Esophagus muscularis mucosa (tissue), 4 donors: ENCODE measurements at places on chromosomes 12 and 14. TPM values are rescaled to one million over a fixed set of nuclear protein-coding genes. Genes with fewer than 3 reads are reported as not detected.

PTPRO gene
- total RNA-seq = 5.0 TPM

AQP5 gene
- total RNA-seq = not detected

BMAL2 gene
- 7.3 TPM for total RNA-seq

- no peak for DNase-seq
Observed at GRCh38 chr14:57761800-57762199, 104.1 kb downstream of the SLC35F4 start.

DNA sequence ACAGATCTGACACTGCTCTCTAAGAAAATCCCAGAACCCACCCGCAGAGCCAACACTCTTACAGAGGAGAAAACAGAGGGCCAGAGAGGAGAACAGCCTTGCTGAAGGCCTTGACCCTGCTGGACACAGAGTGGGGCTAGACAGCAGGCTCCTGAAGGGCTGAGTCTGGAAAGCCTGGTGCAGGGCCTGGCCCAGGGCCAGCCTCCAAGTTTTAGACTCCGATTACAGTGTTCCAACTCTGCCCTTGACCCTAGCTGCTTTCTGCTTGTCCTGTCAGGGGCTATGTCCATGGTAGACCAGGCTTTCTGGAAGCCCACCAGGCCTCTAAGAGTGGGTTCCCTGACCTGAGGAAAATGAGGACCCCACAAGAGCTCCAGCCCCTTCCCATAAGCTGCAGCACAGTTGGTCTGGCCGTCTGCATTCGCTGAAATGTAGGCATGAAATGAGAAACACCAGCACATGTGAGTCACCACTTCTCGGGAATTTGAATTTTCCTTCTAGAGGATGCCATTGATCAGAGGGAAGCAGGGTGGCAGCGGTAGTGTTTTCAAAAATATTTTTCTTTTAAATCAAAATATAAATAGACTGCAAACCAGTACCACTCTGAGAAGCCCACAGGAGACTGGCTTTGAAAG lies 154.4 kb downstream of the CALM1 start:
- DNase-seq = no peak

DNA sequence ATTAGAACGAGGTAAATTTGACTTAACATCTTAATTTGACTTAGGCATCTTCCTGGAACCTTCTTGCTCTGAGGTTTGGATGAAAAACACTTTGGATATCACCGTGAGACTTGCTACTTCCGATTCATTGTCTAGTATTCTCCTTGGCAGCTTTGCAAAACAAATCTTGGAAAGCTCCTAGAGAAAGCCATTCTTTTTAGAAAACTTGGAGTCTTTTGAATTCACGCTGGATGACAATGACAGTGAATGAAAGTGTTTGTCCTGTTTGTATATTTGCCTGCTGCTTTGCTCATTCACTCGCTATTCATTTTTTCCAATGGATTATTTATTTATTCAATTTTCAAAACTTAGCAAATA lies 222.1 kb upstream of the HMGA2 start:
- DNase-seq = no peak

DNA sequence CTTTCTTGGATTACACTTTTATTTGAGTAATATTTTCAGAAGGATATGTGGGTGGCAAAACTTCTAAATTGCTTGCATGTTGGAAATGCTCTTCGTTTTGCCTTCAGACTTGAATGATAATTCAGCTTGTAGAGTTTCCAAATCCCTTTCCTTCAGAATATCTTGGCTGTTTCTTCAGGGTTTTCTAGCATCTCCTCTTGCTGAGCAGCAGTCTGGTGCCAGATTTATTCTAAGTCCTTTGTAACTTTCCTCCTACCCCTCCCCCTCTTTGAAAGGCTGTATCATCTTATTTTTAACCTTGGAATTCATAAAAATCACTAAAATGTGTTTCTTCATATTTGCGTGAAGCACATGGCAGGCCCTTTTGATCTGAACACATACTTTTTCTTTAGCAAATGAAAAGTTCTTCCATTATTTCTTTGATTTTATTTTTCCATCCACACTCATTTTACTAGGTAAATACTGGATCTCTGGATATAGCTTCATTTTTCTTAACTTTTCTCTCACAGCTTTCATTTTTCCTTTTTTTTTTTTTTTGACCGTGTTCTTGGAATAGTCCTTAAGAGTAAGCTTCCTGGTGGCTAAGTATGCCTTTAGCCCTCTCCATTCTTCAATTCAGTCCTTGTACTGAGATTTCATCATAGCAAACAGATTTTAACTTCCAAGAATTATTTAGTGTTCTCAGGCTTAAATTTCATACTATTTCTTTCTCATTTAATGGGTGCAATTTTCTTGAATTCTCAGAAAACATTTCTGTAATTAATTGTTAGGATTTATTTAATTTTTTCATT lies 102.0 kb downstream of the SLC38A4 start:
- DNase-seq = no peak

DNA sequence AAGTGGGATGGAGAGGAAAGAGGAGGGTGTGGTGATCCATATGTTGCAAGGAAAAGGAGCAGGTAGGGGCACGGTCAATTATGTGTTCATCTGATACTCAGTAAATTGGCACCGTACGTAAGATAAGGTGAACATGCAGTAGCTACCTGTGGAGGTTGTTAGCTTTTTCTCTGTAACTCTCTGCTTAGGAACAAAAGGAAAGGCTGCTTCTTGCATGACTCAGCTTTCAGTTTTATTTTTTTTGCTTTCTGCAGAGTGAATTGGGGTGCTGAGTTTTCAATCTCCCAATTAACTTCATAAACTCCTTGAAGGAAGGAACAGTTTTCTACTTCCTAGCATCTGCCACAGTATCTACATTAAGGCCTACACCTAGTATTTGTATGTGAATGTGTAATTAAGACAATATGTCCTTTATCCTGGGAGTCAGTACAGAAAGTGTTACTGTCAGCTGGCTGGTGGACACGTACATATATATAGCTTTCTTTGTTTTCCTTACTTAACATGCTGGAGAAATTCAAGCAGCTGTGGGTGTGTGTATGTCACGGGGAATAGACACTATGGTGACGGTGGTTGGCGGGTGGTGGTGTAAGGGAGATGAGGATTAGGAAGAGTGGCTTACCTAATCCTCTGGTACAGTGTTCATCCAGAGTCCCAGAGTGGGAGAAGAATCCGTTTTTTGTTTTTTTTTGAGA lies 40.1 kb upstream of the WNK1 start:
- DNase-seq = no peak

DNA sequence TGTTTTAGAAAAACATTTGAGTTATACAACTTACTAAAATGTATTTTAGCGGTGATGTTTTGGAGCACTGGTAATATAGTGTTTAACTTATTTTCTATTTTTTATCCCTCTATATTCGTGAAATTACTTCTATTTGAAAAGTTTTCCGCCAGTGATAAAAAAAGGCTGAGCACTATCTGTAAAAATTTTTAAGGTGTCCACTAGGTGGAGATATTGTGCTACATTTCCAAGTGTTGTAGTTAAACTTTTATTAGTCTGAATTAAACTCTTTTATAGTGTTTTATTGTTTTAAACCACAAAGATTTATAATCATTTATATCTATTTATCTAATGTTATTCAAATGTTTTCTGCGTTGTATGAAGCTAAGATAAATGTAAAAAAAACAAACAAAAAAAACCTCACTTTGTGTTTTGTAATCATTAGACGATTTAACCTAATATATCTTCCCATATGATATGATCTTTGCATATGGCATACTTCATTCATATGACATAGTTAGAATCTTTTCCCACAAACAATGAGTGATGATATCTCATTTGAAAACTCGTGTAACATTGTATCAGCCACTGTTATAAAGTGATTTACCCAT lies 11.8 kb downstream of the ALG10B start:
- DNase-seq = no peak

DNA sequence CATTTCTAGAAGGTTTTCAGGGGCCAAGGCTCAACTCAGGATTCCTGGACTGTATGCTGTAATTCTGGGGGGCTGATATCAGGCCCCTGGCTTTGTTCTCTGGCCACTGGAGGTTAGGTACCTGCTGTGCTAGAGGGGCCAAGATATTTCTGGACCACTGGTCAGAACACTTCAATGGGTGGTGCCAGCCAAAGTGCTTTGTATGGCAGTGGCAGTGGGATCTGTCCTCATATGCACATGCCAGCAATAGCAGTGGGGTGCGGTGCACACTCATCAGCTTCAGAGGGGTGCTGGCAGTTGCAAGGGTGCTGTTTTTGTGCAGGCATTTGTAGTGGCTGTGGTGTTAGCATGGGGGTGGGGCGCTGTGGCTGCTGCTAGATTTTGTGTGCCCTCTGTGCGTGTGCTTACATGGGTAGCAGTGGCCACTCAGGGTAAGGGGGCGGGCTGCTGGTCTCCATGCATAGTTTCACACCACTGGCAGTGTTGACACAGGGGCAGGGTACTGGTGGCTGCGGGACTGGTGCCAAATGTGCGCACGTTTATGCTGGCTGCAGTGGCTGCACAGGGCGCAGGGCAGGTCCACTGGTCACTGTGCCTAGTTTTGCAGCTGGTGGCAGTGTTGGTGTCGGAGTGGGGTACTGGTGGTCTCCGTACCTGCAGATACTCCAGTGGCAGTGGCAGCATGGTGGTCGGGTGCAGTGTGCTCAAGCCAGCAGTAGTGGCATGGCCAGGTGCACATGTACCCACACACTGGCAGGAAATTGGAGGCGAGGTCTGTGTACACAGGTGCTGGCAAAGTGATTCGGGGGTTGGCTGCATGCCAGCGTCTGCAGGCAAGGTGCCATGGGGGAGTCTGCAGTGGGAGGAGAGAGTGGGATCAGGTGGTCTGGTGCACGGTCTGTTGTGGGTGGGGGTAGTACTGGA lies 12.6 kb downstream of the NOPCHAP1 start:
- DNase-seq = no peak

GRCh38 chr14:93929657-93930056 lies 2.5 kb downstream of the FAM181A start:
- no peak for DNase-seq
